Glutamatergic neuron (in vitro differentiated cells): ENCODE measurements at places on chromosomes 13 and 19.

DNA sequence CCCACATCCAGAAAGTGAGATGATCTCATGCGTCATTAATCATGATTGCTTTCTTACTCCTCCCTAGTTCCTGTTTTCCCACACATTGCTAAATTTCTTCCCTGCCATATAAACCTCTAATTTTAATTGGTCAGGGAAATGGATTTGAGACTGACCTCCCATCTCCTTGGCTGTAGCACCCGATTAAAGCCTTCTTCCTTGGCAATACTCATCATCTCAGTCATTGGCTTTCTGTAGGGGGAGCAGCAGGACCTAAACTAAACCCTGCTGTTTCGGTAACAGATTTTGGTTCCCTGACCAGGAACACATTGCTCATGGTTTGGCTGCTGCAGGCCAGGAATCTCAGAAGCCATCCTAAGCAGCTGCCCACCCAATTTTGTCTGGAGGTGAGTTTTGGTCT, 61.7 kb downstream of the SPRYD7 start:
- no peak for DNase-seq

DNA sequence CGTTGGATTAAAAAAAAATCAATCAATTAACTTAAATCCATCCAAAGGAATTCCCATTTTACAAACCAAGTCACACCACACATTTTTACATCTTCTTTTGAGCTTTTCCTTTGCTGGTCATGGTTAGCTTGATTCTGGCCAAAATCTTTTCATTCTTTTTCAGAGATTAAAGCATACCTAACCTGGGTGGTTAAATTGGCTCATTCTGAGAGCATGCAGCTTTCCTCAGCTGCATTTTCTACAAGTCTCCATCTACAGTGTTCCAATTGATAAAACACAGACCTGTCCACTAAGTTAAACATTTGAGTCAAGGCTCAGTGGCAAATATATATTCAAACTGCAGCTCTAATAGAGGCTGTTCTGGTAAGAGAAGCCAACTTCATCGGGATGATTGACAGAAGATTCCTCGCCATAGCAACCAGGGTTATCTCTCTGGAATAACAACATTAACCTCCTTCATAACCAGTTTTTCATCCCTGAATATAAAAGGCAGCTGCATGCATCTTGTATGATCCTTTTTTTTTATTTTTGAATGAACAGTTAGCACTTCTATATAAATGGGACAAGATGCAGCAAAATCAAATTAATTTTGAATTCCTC, 106.2 kb downstream of the DNAJC15 start:
- DNase-seq = no peak

- no peak for DNase-seq
These were observed 64.2 kb upstream of the UQCRFS1 start for GRCh38 chr19:29277102-29277501.

GRCh38 chr13:30572859-30573275, 44.9 kb upstream of the USPL1 start:
- DNase-seq = no peak

GRCh38 chr19:30799865-30800755, 427.9 kb downstream of the ZNF536 start:
- peak; percentile 85 for DNase-seq

GRCh38 chr13:21426238-21426637, 32.9 kb downstream of the ZDHHC20 start:
- no peak for DNase-seq

GRCh38 chr13:97223711-97224541, 1.8 kb downstream of the MBNL2 start:
- DNase-seq = peak; percentile 43

DNA sequence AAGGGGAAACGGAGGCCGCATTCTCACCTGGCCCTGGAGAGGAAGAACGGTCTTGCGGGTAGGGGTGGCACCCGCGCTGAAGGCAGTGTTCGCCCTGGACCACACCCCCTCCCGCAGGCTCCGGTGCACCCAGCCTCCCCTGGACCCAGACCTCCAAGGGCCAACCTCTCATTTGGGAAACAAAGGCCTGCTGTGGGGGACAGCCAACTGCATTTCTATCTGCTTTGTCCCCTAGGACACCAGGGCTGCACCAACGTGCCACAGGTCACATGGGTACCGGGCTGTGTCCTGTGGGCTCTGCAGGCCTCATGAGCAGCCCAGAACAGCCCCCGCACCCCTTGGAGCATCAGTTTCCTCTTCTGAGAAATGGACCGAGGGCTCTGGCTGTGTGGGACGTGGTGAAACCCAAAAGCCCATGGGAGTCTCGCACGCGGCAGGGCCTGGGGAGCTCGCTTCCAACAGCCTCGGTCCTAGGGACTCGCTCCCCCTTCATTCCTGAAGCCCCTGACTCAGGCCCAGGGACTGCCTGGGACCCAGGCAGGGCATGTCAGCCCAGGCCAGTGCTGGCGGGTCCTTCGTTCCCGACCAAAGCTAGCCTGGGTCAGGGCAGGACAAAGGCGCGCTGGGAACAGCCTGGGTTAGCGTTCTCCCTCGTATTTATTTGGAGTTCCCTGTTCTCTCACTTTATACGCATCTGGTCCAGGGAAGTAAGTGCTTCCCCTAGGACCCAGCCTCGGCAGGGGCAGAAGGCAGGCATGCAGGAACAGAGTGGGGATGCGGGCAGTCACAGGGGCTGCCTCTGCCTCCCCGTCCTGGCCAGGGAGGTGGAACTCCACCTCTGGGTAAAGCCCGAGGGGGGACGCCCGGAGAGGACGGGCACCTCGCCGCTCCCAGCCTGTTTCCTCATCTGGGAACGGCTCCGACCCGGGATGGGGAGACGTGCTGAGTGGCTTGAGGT, 4.6 kb downstream of the TCF3 start:
- DNase-seq = no peak

DNA sequence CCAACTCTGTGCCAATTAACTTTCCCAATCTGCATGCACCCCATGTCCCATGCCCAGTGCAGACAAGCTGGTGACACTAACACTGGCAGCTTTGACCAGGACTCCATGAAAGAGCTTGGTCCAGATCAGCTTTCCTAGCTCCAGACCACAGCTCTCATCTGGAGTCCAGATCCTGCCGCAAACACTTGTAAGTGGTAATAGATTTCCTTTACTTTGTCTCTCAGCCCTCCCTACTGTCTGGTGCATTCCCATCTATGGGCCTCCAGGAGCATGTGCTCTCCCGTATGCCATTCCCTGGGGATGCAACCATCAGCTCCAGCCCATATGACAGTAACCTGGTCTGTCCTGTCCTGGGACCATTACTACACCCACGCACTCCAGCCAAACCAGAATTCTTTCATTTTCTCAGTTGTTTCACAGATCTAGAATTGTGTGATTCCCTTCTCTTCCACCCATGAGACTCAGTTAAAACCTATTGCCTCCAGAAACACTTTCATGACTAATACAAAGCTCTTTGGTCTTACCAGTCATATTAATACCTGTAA, 4.9 kb upstream of the STARD13 start:
- DNase-seq = peak; percentile 38

DNA sequence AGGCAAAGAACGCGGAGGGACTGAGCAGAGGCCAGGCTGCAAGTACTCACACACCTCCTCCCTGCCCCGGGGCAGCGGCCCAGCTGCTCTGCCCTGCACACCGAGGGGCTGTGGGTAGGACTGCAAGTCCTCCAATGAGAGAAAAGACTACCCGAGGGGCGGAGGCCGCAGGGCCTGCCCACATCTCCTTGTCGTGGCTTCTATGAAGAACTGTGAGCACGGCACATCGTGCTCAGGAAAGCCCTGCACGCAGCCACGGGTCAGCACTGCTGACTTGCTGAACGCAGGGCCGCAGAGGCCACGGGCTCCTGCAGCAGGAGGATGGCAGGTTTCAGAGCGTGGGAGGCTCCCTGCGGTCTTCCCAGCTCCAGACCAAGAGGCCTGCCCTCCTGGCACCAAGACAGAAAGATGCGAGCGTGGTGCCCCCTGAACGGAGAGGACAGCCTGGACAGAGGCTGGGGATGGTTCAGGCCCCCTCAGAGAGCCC, 37.4 kb downstream of the CEBPG start:
- DNase-seq = no peak

DNA sequence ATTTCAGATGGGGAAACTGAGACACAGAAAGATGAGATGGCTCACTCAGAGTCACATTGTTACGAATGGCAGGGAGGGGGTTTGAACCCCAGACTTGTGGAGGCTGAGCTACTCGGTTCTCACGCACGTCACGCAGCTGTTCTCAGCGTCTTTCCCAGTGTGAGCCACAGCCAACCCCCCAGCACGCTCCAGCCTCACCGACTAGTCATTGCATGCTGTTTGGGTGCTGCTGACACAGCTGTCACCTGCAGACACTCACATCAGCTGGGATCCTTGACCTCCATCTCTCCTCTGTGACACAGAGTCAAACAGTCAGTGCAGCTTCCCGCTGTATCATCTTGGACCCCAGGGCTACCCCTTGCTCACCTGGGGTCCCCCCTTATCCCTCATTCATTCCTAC, 2.4 kb upstream of the NCAN start:
- DNase-seq = no peak

DNA sequence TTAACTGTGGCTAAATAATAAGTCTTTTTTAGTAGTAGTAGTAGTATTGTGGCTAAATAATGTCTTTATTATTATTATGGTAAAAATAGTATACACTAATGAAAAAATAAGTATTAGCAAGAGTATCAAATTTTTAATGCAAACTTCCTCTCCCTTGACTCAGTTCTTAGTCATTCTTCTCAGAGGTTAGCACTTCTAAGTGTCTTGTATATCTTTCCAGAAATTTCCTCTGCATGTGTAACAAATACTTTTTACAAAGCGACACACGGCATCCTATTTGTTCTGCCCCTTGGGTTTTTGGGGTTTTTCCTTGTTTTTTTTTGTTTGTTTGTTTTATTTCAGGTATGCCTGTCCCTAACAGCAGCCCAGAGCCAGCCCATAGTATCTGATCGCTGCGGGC, 20.9 kb downstream of the SIN3B start:
- no peak for DNase-seq

- DNase-seq = peak; percentile 22
These were observed 256.6 kb downstream of the NBEA start for GRCh38 chr13:35198613-35199200.

DNA sequence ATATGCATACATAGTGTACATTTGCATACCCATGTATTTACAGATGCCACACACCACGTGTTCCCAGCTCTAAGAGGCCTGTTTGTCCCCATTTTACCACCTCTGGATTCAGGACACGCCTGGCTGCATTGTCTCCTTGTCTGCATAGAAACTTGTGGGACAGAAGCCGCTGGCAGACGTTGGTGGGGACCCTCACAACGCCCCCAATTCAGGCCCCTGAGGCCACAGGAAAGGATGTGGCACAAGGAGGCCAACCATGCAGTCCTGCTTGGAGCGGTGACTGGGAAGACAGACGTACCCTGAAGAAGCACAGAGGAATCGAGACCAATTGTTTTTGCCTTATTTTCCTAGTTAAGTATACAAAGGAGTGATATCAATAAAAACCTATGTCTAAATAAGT, 96.1 kb downstream of the ANKRD10 start:
- no peak for DNase-seq

- no peak for DNase-seq
These were observed 29.9 kb downstream of the MICU2 start for GRCh38 chr13:21573920-21574712.

GRCh38 chr13:77533875-77534788, 1.4 kb upstream of the SCEL start:
- no peak for DNase-seq

DNA sequence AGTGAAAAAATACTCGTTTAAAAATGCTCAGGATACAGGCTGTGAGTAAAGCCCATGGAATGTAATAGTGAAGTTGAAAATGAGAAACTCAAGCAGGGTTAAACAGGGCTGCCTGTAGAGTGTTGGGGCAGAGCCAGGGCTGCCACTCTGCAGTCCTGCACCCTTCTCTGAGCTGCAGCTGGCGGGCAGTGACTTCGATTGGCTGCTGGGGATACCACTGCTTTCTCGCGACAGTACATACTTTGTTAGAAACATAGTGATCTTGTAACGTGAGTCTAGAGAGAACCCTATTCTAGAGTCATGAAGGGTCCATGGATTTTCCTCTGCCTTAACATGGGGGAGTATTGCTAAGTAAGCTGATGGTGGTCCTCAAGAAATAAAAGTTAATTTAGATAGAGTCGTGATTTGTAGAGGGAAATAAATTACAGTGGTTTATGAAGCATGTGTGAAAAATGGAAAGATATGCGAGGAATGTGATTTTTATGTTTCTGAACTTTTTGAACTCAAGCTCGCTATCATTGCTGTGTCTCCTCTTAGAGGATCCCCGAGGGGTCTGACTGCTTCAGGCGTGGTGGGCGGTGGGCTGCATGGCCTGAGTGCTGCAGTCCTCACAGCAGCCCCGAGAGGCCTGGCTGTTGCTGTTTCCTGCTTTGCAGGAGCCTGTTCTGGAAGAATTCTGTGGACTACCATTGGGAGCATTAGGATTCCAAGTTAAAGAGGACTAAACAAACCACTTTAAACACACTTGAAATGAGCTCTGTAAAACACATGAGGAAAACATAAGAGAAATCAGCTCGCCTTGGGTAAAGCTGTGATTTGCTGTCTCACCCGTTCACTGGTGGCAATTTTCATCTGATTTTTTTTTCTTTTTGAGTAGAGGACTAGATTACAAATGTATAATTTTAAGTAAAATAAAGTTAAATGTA, 95.7 kb downstream of the ARHGEF7 start:
- DNase-seq = peak; percentile 51

DNA sequence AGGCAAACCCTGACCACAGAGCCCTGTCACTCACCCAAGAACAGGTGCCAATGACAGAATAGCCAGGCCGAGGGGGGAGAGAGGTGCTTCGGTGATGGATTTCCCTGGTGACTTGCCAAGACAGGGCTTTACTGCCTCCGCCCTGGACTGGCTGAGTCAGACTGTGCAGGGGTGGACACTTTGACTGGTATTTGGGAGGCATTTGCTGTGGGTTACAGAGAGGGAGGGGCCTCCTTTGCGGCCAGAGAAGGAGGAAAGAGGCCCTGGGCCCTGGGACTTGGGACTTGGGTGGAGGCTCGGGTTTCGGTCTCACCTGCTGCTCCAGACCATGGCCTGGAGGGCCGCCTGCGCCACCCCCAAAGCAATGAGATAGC, 4.6 kb upstream of the EPS8L1 start:
- DNase-seq = no peak
